NCI-H1417 (cell line): ENCODE measurements at places on chromosomes 3 and 15.

DNA sequence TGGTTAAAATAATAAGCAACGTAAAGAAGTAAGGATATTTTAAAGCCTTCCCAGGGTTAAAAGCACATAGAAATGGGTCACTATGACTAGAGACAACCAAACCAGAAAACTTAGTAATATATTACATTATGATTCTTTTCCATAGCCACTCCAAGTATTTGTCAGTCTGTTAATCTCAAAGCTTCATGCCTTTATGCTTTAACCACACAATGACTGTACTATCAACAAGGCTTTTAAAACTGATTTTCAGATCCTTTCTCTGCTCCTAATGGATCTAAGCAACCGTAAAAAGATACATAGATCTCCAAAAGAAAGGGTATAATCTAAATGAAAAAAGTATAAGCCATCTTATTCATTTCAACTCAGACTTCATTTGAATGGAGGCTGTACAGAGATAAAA is 14.4 kb downstream of the SECISBP2L start:
- DNase-seq: no peak

DNA sequence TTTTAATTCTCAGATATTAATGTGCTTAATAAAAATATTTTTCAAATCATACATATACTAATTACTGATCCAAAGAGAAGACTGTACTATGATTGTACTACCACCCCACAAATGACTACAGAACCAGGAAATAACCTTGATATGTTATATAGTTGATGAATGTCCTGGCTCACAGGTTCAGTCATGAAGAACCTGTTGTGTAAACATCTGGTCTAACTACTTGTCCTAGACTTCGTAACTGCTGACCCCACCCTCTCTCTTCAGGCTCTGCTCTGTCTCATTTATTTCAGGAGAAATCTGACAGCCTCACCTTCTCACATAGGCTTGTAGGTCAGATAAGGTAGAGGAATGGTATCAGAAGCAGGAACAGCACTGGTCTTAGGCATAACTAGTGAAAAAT is 14.7 kb upstream of the CSTA start:
- no peak for DNase-seq

DNA sequence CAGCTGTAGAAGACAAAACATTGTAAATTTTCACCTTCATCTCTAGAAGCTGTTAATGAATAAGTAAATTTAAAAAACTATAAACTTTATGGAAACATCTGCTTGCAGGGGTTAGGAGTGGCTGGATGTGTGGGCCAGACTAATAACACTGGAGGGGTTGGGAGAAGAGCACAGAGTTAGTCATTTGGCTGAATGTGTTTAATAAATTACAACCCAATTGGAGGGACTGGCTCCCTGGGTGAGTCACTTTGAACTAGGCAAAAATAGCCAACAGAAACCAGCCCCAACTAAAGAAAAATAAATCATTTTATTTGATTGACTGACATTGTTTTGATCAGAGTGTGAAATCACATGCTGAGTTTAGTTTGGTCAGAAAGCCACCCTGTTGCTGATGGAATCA is 21.8 kb downstream of the DGKG start:
- DNase-seq: no peak

DNA sequence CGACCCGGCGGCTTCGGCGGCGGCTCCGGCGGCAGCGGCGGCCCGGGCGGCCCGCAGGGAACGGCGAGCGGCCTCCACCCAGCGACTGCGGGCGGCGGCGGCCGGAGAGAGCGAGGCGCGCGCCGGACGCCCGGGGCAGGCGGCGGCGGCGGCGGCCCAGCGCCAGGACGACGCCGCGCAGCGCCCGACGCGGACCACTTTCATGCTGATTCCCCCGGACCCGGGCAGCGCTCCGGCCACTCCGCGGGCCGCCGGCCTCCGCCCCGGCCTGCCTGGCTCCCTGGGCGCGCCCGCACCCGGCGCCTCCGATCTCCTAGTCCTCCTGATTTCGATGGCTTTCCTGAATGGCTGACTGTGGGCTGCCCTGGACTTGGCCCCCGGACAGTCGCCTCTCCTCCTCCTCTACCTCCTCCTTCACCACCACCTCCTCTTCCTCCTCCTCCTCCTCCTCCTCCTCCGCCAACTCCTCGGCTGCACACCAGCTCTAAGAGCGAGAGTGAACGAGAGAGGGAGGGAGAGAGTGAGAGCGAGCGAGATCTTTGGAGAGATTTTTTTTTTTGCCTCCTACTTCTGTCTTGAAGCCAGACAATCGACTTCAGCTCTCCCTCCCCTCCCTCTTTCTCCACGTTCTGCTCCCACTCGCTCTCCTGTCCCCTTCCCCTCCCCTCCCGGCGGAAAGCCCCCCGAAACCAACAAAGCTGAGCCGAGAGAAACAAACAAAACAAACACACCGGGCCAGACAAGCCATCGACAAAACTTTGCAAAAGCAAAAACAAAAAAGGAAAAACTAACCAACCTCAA is 844 bp downstream of the NR2F2 start:
- DNase-seq: peak; percentile 69

DNA sequence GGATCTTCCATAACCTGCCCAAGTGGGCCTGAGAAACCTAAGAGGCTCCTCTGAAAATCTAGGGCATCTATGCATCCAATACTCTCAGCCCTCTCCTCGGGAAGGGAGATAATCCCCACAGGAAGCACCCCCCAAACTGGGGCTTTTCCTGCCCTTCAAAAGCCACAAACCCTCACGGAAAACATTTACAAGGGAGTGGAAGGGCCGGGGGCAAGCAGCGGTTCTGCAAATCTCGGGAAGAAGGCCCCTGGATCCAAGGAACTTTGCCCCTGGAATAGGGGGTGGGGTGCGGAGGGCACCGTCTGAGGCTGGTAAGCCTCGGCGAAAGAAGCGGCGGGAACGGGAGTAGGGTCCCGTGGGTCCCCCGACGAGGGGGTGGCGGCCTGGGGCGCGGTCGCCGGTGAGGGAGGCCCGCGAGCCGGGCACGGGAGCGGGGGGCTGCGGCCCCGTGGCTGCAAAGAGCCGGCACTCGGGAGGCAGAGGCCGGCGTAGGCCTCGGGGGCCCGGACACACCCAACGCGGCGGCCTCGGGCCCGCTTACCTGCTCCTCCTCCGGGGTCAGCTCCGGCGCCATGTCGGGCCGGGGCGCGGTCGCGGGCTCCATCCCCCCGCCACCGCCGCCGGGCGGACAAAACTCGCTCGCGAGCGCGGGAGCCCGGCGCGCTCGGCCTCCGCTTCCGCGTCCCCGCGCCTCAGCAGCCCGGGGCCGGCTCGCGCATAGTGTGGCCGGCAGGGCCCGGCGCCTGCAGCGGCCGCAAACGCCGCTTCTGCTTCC is 755 bp downstream of the PTPN9 start:
- DNase-seq: peak; percentile 5

- DNase-seq: no peak
Measured at GRCh38 chr3:19190602-19191001, 42.3 kb downstream of the KCNH8 start.
